ENCODE measurements at places on chromosomes 6 and 20. TPM values are rescaled to one million over a fixed set of nuclear protein-coding genes. Genes with fewer than 3 reads are reported as not detected.

Gene FAM184A
- 1.8 TPM for total RNA-seq

Gene SLC17A2
- total RNA-seq, result not detected

Gene PSMB8
- total RNA-seq, result 48.8 TPM

Gene PHF1
- total RNA-seq, result 102 TPM

Gene EYS
- total RNA-seq, result not detected

Gene ZNF322
- total RNA-seq, result 9.5 TPM

Gene VWA7
- total RNA-seq, result 1.3 TPM

Gene SLC22A2
- total RNA-seq, result not detected

Gene RRAGD
- 13.7 TPM for total RNA-seq

Gene ADGB
- total RNA-seq, result 0.29 TPM

Gene PCSK2
- 23.1 TPM for total RNA-seq

Gene MICB
- total RNA-seq, result 0.26 TPM

DNA sequence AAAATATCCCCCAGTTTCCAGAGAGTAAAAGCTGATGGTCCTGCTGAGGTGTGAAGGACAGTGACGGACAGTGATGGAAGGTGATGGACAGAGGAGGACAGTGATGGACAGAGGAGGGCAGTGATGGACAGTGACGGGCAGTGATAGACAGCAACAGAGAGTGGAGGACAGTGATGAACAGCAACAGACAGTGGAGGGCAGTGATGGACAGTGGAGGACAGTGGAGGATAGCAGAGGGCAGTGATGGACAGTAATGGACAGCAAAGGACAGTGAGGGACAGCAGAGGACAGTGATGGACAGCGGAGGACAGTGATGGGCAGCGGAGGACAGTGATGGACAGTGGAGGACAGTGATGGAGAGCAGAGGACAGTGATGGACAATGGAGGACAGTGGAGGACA is 2.7 kb upstream of the NKAIN4 start:
- H3K4me3 ChIP-seq, result no peak overlapping the region
- H3K4me1 ChIP-seq, result peaks cover 28% of the 10 kb centered on the region
- peaks cover 90% of the 10 kb centered on the region for H3K27me3 ChIP-seq
- no peak for DNase-seq
- no peak overlapping the region for H3K27ac ChIP-seq

- no peak for DNase-seq
- H3K36me3 ChIP-seq, result no peaks in the 10 kb centered on the region
- H3K27ac ChIP-seq, result no peak overlapping the region
These were observed 57.6 kb upstream of the UNC93A start for GRCh38 chr6:167233490-167233889.

GRCh38 chr6:45378334-45378926 is 696 bp upstream of the SUPT3H start:
- no peaks in the 10 kb centered on the region for H3K27me3 ChIP-seq
- H3K36me3 ChIP-seq, result no peaks in the 10 kb centered on the region
- peak overlapping the region; percentile 96 for H3K27ac ChIP-seq
- H3K4me3 ChIP-seq, result peak overlapping the region; percentile 74
- H3K4me1 ChIP-seq, result peaks cover 16% of the 10 kb centered on the region

GRCh38 chr6:141677598-141678211 is 455.0 kb upstream of the GJE1 start:
- no peaks in the 10 kb centered on the region for H3K27me3 ChIP-seq
- DNase-seq, result no peak
- no peaks in the 10 kb centered on the region for H3K4me1 ChIP-seq
- no peak overlapping the region for H3K4me3 ChIP-seq
- no peaks in the 10 kb centered on the region for H3K36me3 ChIP-seq

GRCh38 chr20:17610566-17611289 is 40.9 kb downstream of the DSTN start:
- H3K4me3 ChIP-seq, result no peak overlapping the region
- peak overlapping the region; percentile 68 for H3K27ac ChIP-seq

DNA sequence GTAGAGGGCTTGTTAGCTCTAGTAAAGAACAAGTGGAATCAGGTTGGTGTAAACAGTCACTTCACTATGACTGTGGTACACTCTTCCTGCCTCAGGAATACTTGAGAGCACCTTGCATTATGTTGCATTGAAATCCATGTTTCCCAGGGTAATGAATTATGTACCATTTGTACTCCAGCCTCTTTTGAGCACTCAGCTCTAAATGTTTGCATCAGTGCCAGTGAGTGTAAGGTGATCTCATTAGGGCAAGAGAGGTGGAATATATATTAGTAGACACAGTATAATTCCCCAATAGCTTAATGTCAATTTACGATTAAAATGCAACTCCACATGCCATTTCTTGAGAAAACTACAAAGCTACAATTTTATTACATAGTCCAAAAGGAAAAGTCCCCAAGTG is 319.6 kb upstream of the POU3F2 start:
- no peaks in the 10 kb centered on the region for H3K36me3 ChIP-seq
- H3K27me3 ChIP-seq, result no peaks in the 10 kb centered on the region
- no peak overlapping the region for H3K4me3 ChIP-seq
- H3K27ac ChIP-seq, result no peak overlapping the region
- DNase-seq, result no peak
- H3K4me1 ChIP-seq, result no peaks in the 10 kb centered on the region

GRCh38 chr6:68993911-68994310 is 358.8 kb downstream of the ADGRB3 start:
- H3K4me1 ChIP-seq, result no peaks in the 10 kb centered on the region
- no peak overlapping the region for H3K4me3 ChIP-seq
- DNase-seq, result no peak
- H3K27me3 ChIP-seq, result no peaks in the 10 kb centered on the region

- no peaks in the 10 kb centered on the region for H3K27me3 ChIP-seq
- H3K36me3 ChIP-seq, result no peaks in the 10 kb centered on the region
- H3K4me3 ChIP-seq, result no peak overlapping the region
- no peak for DNase-seq
- peaks cover 35% of the 10 kb centered on the region for H3K4me1 ChIP-seq
These were observed 216.6 kb downstream of the HIVEP2 start for GRCh38 chr6:142728364-142728763.

- DNase-seq, result no peak
- H3K4me1 ChIP-seq, result no peaks in the 10 kb centered on the region
- H3K36me3 ChIP-seq, result no peaks in the 10 kb centered on the region
- no peak overlapping the region for H3K4me3 ChIP-seq
- no peak overlapping the region for H3K27ac ChIP-seq
These were observed 255.7 kb downstream of the GJA1 start for GRCh38 chr6:121691126-121691551.

- H3K36me3 ChIP-seq, result no peaks in the 10 kb centered on the region
- no peak overlapping the region for H3K27ac ChIP-seq
- H3K4me1 ChIP-seq, result no peaks in the 10 kb centered on the region
- no peak overlapping the region for H3K4me3 ChIP-seq
- DNase-seq, result no peak
- no peaks in the 10 kb centered on the region for H3K27me3 ChIP-seq
These were observed 56.4 kb upstream of the NCOA3 start for GRCh38 chr20:47445291-47445690.

GRCh38 chr6:142301651-142302391 is at the start of gene ADGRG6:
ADGRG6 (plus strand) TSS chr6:142302007; CDS start chr6:142302330, 323 bp downstream.
- peak; percentile 68 for DNase-seq
- H3K36me3 ChIP-seq, result no peaks in the 10 kb centered on the region
- H3K27me3 ChIP-seq, result no peaks in the 10 kb centered on the region
- H3K4me1 ChIP-seq, result peaks cover 22% of the 10 kb centered on the region
- H3K27ac ChIP-seq, result peak within 1 kb of the TSS; percentile 84

DNA sequence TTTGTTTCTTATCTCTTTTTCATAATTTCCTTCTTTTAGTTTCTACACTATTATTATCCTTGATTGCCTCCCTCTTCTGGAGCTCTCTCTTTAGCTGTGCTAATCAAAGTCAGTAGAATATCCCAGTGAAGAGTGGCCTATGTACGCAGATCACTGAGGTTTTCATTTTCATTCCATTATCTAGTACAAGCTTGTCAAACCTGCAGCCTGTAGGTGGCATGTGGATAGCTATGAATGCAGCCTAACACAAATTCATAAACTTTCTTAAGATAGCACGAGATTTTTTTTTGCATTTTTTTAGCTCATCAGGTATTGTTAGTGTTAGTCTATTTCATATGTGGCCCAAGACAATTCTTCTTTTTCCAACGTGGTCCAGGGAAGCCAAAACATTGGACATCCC is 825.7 kb upstream of the MAP3K7 start:
- H3K27ac ChIP-seq, result no peak overlapping the region
- DNase-seq, result no peak
- H3K36me3 ChIP-seq, result no peaks in the 10 kb centered on the region
- no peaks in the 10 kb centered on the region for H3K4me1 ChIP-seq
- H3K4me3 ChIP-seq, result no peak overlapping the region

- H3K4me3 ChIP-seq, result no peak overlapping the region
- DNase-seq, result no peak
- H3K27ac ChIP-seq, result peak overlapping the region; percentile 43
- H3K36me3 ChIP-seq, result no peaks in the 10 kb centered on the region
- H3K4me1 ChIP-seq, result peaks cover 42% of the 10 kb centered on the region
These were observed 178.5 kb downstream of the ARID1B start for GRCh38 chr6:156955494-156956183.

- H3K27me3 ChIP-seq, result no peaks in the 10 kb centered on the region
- no peak overlapping the region for H3K27ac ChIP-seq
- no peak for DNase-seq
- H3K4me3 ChIP-seq, result no peak overlapping the region
These were observed 10.1 kb upstream of the AKAP12 start for GRCh38 chr6:151229401-151230276.

DNA sequence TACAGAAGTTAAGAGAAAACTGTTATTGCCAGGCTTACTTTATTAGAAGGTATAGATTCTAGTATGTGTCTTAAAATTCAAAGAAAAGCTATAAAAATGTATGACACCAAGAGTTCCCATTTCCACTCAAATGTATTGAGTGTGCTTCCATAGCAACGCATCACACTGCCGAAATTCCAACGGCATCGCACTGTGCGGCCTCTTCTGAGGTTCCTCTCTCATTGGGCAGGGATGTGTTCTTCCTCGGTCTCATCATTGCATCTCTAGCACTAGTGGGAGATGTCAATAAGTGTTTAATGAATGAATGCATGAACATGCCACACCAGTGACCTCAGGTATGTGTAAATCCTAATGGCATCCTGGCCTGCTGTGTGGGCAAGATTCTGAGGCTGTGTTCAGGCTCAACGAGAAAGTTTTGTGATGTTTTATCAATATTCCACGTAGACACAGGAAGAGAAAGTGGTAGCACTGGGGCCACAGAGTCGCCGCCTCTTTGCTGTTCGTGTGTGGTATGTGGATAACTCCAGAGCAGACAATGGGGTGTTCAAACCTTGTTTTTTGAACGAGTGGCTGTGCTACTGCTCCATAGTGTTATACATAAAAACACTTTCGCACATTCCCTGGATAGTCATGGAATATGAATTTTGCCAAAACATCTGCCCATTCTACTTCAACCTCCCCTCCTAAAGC is 171.6 kb downstream of the ADGB start:
- H3K36me3 ChIP-seq, result no peaks in the 10 kb centered on the region
- peak; percentile 60 for DNase-seq
- H3K27ac ChIP-seq, result peak overlapping the region; percentile 36
- no peaks in the 10 kb centered on the region for H3K27me3 ChIP-seq
- no peaks in the 10 kb centered on the region for H3K4me1 ChIP-seq

DNA sequence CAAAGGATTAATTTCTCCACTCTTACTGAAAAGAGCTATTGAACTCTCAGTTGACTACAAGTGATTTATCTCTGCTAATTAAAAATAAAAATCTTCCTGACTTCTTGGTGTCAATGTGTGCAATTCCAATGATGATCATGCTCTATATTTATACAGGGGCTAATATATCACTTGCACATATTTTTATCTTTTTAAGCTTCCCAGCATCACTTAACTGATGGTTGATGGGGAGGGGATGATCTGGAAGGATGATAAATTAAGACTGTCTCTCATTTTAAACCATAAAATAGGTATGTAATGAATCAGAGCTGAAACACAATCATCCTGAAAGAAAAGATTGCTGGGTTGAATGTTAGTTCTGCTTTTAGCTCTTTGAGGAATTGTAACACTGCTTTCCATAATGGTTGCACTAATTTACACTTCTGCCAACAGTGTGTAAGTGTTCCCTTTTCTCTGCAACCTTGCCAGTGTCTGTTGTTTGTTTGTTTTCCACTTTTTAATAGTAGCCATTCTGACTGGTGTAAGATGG is 169.6 kb upstream of the ECI2 start:
- no peaks in the 10 kb centered on the region for H3K4me1 ChIP-seq
- no peak overlapping the region for H3K4me3 ChIP-seq
- no peaks in the 10 kb centered on the region for H3K27me3 ChIP-seq
- H3K36me3 ChIP-seq, result no peaks in the 10 kb centered on the region
- no peak for DNase-seq

All from suprapubic skin (tissue), 4 donors.